ENCODE measurements at places on chromosomes 3 and 15.

GRCh38 chr3:21142949-21143348 is 608.1 kb downstream of the ZNF385D start:
- no peak for DNase-seq

DNA sequence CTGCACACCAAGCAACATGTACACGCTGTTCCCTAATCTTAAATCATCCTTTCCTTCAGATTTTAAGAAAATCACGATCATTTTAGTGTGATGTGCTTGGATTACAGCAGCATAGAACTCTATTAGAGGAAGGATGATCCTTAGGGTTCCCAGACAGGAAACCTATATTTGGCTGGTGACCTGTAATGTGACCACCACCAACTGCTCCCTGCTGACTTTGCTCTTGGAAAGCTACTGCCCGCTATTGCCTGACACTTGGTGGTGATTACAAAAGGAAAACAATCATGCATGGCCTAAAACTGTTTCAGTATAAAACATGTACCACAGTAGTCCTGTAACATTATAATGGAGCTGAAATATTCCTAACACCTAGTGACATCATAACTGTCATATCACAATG is 27.2 kb upstream of the LMOD3 start:
- DNase-seq, result no peak

- DNase-seq, result no peak
These were observed 441.7 kb downstream of the EPHA6 start for GRCh38 chr3:97256060-97256459.

DNA sequence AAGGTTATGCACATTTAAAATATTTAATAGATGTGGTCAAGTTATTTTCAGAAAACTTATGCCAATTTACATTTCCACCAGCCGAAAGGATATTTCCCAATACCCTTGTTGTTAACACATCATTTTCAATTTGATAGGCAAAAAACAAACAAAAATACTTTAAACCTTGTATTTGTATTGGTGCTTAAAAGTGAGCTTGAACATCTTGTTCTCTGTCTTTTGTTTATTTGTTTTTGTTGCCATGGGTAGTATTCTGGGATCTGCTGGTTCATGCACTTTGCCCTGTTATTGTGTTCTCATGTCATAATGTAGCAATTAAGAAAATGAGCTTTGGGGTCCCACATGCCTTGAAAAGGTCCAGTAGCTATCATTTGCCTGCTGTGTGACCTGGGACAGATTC is 191.4 kb downstream of the LRTM1 start:
- no peak for DNase-seq

DNA sequence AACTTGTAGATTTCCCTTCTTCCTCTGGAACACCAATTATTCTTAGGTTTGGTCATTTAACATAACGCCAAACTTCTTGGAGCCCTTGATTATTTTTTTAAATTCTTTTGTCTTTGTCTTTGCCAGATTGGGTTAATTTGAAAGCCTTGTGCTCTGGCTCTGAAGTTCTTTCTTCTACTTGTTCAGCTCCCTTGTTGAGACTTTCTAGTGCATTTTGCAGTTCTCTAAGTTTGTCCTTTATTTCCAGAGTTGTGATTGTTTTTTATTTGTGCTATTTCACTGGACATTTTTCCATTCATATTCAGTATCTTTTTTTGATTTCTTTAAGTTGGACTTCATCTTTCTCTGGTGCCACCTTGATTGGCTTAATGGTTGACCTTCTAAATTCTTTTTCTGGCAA is 55.5 kb downstream of the TM2D3 start:
- DNase-seq, result no peak

- DNase-seq, result no peak
These were observed 221.7 kb upstream of the TBC1D5 start for GRCh38 chr3:17964108-17964507.

GRCh38 chr3:195580744-195581443 is 2.8 kb downstream of the APOD start:
- DNase-seq, result no peak

- DNase-seq, result no peak
These were observed 450.8 kb downstream of the OCA2 start for GRCh38 chr15:27648359-27648758.

DNA sequence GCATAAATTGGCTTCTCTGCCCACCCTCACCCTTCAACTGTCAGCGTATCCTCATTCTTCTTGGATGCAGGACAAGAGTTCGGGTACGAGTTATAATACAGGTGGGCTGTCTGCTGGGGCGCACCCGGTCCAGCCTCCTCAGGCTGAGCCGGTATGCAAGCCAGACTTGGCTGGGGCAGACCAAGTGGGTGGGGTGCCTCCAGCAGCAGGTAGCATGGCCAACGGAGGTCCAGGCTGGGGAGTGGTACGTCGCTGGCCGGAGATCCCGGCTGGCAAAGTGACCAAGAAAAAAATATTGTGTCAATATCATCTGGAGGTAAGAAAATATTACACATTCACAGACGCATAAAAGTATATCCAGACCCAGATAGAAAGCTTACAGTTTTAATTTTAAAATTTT is 45.6 kb downstream of the GATM start:
- no peak for DNase-seq

DNA sequence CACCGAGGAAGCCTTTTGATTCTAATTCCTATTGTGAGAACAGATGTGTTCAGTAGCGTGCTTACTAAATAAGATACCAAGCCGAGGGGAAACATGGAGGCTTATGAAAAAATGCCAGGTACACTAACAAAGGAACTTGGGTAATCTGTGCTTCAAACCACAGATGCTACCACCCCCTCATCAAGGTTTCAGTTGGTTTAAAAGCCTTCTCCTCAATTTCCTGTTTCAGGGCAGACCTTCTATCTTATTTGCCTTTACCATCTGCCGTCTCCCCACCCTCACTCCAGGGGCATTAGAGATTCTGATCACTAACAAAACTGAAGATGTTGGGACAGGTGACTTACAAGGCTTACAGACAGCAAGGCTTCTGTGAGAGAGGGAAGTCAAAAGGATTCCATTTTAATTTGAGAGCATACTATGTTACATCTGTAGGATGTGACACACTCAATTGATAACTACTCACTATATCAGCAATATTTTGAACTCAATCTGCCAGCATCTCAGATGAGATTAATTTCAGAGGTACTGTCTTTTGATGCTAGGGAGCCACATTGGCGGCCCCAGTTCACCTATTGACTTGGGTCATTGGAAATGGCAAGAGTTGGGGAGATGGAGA is 60.6 kb upstream of the PLCL2 start:
- DNase-seq, result no peak

DNA sequence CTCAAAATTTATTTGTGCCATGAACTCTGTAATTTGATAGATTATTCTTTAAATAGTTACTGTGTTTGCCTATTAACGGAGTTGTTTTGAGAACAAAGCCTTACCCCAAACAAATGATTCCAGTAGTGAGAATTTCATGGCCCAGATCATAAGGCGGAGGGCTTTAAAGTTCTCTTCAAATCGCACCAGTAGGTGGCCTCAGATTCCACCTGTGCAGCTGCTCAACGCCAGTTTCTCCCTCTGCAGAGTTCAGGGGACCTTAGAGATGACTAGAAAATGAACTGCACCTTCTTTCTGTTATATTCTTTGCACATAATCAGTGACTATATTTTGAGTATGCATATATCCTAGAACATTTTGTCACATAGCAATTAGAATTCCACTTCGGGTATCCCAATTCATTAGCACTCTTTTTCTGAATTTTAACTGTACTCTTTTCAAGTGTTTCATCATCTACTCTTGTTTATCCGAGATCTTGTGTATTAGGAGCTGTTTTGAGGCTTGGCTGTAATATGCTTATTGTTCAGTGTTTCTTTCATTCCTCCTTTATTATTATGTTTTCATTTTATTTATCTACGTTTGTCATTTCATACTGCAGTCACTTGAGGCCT is 232.6 kb upstream of the CHRM5 start:
- no peak for DNase-seq

DNA sequence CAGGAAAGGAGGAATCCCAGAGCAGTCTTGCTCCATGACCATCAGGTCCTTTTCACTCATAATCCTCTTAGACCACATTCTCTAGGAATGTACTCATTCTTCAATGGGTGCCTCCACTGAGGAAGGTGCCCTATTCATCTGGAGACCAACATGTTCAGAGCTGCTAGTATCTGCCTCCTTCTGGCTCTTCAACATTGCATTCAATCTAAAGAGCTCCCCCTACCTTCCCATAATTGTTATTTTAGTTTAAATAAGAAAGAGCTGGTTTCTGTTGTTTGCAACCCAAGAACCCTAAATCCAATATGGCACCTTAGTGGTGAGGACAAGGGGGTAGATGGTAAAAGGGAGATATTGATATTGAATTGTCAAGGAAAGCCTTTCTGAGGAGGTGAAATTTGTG is 67.6 kb downstream of the SCN11A start:
- no peak for DNase-seq

DNA sequence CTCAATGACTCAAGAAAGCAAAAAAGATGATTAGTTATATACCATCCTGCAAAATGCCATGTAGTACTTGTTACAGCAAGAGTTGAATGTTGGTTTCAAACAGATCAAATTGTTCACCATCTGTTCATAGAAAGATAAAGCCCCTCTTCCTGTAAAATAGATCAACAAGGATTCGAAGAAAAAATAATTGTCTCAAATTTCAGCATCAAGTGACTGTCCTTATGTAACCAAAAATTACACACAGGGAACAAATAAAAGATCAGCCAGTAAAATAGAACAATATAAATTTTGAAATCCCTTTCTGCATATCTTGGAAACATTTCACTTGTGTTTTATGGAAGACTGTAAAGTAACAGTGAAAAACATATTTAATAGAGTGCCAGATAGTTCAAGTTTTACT is 165.1 kb upstream of the STAC start:
- no peak for DNase-seq

Data from cerebellar nuclear complex (tissue), 1 donor.